ENCODE measurements at places on chromosomes 11 and 22. TPM values are rescaled to one million over a fixed set of nuclear protein-coding genes. Genes with fewer than 3 reads are reported as not detected.

The RIMBP3B gene
- 0.21 TPM for total RNA-seq

- no peaks in the 10 kb centered on the region for H3K36me3 ChIP-seq
- H3K27me3 ChIP-seq: no peaks in the 10 kb centered on the region
- peaks cover 81% of the 10 kb centered on the region for H3K4me1 ChIP-seq
Observed at GRCh38 chr11:48052183-48053044, 72.1 kb downstream of the PTPRJ start.

DNA sequence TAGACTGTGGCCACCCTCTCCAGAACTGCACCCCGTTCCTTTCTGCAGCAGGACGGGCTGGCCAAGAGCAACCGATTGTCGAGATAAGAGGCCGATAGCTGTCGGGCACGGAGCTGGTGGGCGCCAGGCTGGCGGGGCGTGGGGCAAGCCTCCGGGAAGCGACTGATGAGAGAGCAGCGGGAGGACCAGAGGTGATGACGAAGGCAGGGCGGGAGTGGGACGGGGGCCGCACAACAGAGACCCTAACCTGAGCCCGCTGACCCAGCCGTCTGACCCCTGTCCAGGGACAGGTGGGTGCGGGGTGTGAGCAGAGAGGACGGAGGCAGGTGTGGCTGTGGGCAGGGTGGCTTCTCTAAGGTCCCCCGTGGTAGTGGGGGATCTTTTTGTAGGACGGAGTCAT, 7.3 kb upstream of the BRSK2 start:
- peaks cover 5% of the 10 kb centered on the region for H3K4me1 ChIP-seq
- peak; percentile 51 for DNase-seq
- no peak overlapping the region for H3K27ac ChIP-seq
- H3K36me3 ChIP-seq: no peaks in the 10 kb centered on the region
- H3K27me3 ChIP-seq: no peaks in the 10 kb centered on the region

GRCh38 chr11:38835966-38836365, 2237.9 kb upstream of the RAG2 start:
- DNase-seq: no peak
- no peaks in the 10 kb centered on the region for H3K36me3 ChIP-seq
- H3K4me1 ChIP-seq: no peaks in the 10 kb centered on the region

GRCh38 chr11:76639621-76640020, 30.9 kb downstream of the LRRC32 start:
- no peak overlapping the region for H3K4me3 ChIP-seq
- H3K27me3 ChIP-seq: no peaks in the 10 kb centered on the region
- H3K4me1 ChIP-seq: peaks cover 31% of the 10 kb centered on the region
